ENCODE measurements at places on chromosomes 12 and 14.

DNA sequence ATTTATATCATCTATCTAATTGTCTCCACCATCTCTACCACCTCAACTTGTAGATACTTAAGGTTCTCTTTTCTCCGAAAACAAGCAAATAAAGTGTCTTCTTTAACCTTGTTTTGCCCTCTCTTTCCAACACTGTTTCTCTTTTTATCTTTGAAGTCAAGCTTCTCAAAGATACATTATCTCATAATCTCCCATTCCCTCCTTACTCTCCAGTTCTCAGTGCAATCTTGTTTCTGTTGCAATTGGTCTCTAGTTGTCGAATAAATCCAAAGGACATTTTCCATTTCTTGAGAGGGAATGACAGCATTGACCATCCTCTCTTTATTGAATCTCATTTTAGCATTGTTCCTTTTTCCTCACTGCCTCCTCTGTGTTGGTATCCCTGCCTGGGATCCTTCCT is 383.3 kb downstream of the SOX5 start:
- no peak for DNase-seq

DNA sequence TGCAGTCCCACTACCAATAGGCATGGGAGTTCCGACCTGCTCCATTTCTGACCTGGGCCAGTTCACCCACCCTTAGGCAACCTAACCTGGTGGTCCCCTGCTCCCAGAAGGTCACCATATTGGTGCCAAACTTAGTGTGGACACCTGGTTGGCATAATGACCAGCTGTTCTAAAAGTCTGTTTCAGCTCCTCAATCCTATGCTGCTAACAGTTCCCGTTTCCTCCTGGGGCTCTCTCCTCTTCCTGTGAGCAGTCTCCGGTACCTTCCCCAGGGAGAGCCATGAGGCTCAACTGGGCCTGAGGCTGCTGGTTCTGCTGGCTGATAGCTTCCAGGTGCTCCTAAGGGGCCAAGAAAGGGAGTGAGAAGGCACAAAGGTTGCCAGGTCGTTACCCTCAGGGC is 15.9 kb upstream of the BLTP3B start:
- no peak for DNase-seq

GRCh38 chr14:87630846-87631245 is 362.1 kb downstream of the GALC start:
- DNase-seq, result no peak

DNA sequence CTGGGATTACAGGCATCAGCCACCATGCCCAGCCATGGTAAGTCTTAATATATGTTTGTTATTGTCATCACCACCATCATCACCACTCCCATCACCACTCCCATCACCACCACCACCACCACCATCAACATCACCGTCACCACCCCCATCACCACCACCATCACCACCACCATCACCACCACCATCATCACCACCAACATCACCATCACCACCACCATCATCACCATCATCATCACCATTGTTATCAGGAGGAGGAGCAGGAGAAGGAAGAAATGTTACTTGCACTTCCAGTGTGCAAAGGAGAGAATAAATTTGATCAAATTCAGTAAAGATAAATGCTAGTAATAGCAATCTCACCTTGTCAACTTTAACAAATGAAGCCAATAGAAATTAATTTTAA is 71.2 kb upstream of the CHST11 start:
- DNase-seq, result no peak

- no peak for DNase-seq
These were observed 66.3 kb downstream of the TRHDE start for GRCh38 chr12:72338437-72338836.

Data from activated CD4-positive, alpha-beta T cell treated with anti-CD3 and anti-CD28 coated beads for 1 hour (primary cell).